ENCODE measurements at places on chromosomes 3 and 15. TPM values are rescaled to one million over a fixed set of nuclear protein-coding genes. Genes with fewer than 3 reads are reported as not detected.

GRCh38 chr3:10447110-10447509 lies 58.3 kb downstream of the ATP2B2 start:
- H3K27ac ChIP-seq = no peak overlapping the region
- no peaks in the 10 kb centered on the region for H3K4me1 ChIP-seq
- H3K36me3 ChIP-seq = no peaks in the 10 kb centered on the region

- H3K27ac ChIP-seq = no peak overlapping the region
- DNase-seq = no peak
- no peak overlapping the region for H3K4me3 ChIP-seq
- H3K36me3 ChIP-seq = no peaks in the 10 kb centered on the region
- H3K4me1 ChIP-seq = peaks cover 11% of the 10 kb centered on the region
Observed at GRCh38 chr15:73957276-73957675, 31.0 kb downstream of the LOXL1 start.

DNA sequence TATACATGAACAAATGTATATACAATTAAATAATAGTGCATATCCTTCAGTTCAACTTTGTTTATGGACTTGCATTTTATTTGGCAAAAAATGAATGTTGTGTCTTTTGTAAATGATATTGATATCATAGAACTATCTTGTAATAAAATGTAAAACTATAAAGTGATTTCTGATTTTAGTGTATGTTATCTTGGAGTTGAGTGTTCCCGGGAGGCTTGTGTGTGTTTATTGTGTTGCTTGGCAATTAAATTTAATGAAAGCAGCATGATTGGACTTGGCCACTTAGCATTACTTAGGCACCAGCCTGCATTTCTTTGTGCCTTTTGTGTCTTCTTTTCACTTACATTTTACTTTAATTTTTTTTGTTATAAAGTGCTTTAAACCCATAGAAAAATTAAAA lies 10.6 kb downstream of the ARHGEF26 start:
- no peak for DNase-seq
- H3K27ac ChIP-seq = no peak overlapping the region
- no peaks in the 10 kb centered on the region for H3K27me3 ChIP-seq
- no peaks in the 10 kb centered on the region for H3K36me3 ChIP-seq
- no peak overlapping the region for H3K4me3 ChIP-seq

DNA sequence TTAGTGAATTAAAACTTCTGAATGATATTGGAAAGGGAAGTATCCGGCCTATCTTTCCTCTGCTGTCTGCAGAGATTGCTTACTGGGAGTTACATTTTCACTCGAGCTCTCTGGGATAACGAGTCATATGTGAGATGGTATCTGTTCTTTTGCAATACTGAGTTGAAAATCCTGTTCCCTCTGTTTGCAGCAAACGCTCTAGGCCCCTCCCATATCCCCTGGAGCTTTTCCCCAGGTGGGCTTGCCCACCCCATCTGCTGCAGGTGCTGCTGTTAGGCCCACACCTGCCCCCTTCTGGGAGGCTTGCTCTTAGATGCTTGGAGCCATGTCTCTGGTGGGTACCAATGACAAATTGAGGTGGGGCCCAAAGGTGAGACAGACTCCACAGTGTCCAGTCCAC lies 42.7 kb upstream of the MTMR10 start:
- H3K27ac ChIP-seq = no peak overlapping the region
- H3K36me3 ChIP-seq = no peaks in the 10 kb centered on the region
- peaks cover 9% of the 10 kb centered on the region for H3K27me3 ChIP-seq
- no peaks in the 10 kb centered on the region for H3K4me1 ChIP-seq

DNA sequence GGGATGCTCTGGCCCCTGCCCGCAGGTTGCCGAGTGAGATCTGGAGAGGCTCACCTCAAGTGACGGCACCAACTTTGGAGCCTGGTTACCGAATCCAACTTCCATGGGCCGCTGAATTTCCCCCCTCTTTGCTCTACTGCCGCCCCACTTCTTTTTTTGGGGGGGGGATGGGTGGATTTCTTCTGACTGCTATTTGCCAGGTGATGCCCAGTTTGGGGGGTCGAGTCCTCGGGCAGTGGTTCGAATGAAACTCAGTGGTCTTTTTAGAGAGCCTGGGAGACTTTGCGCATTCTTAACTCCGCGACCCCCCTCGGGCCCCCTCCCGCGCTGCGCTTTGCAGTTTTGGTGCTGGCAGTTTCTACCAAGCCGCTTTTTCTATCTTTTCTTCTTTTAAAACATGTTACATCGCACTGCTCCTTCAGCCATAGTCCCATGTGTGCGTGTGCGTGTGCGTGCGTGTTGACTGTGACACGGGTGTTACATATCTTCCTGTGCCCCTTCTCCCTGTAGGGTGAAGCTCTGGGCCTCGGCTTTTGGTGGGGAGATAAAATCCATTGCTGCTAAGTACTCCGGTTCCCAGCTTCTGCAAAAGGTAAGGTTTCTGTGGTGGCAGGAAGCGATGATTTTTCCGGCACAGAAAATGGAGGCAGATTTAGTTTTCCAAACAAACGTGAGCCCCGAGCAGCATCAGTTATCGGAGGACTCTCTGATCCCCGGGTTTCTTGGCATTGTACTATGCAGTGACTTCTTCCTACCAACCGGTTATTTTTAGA lies 837 bp downstream of the CACNA2D3 start:
- H3K27ac ChIP-seq = no peak overlapping the region
- no peaks in the 10 kb centered on the region for H3K27me3 ChIP-seq
- no peak for DNase-seq
- no peaks in the 10 kb centered on the region for H3K4me1 ChIP-seq
- no peaks in the 10 kb centered on the region for H3K36me3 ChIP-seq
- no peak overlapping the region for H3K4me3 ChIP-seq

GRCh38 chr3:129893581-129894070 lies at the start of gene TMCC1:
TSS of gene TMCC1 (minus strand) at chr3:129893711.
- peak; percentile 90 for DNase-seq
- peaks cover 4% of the 10 kb centered on the region for H3K4me1 ChIP-seq
- H3K4me3 ChIP-seq = peak within 1 kb of the TSS; percentile 56
- 0 out of 3 replicates have a peak, but pooled peaks cover 5% of the 10 kb centered on the region for H3K36me3 ChIP-seq
- H3K27ac ChIP-seq = peak within 1 kb of the TSS; percentile 81

DNA sequence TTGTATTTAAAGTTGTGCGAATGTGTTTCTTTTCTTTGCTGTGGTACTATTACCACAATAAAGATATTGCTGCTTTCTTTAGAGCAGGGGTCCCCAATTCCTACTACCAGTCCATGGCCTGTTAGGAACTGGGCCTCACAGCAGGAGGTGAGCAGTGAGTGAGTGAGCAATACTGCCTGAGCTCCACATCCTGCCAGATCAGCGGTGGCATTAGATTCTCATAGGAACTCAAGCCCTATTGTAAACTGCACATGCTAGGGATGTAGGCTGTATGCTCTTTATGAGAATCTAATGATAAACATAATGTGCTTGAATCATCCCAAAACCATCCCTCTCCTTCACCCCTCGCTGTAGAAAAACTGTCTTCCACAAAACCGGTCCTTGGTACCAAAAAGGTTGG lies 41.6 kb downstream of the DMXL2 start:
- H3K27ac ChIP-seq = peak overlapping the region; percentile 67
- H3K4me3 ChIP-seq = no peak overlapping the region
- no peak for DNase-seq
- peaks cover 43% of the 10 kb centered on the region for H3K4me1 ChIP-seq
- H3K36me3 ChIP-seq = 0 out of 3 replicates have a peak, but pooled peaks cover 3% of the 10 kb centered on the region
- no peaks in the 10 kb centered on the region for H3K27me3 ChIP-seq

DNA sequence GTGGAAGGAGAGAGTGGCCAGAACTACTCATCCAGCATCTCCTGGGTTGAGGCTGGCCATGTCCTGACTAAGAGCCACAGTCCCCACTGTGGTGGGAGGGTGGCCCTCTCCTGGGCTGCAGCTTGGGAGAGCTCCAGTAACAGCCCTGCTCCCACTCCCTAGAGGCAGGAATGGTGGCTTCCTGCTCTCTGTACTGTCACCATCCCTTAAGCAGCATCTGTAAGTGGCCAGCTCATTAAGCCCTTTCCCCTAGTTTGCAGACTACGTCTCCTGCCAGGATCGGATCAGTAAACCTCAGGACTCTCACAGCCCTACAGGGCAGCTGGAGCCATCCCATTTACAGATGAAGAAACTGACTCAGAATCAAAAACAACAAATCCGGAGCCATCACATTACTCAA lies 30.5 kb downstream of the DNAJB8 start:
- no peak overlapping the region for H3K4me3 ChIP-seq
- H3K27ac ChIP-seq = no peak overlapping the region
- peaks cover 4% of the 10 kb centered on the region for H3K4me1 ChIP-seq

GRCh38 chr3:155420881-155421486 lies 127.5 kb upstream of the STRIT1 start:
- no peak for DNase-seq
- H3K4me1 ChIP-seq = no peaks in the 10 kb centered on the region
- H3K36me3 ChIP-seq = no peaks in the 10 kb centered on the region
- H3K27me3 ChIP-seq = peaks cover 2% of the 10 kb centered on the region

- H3K4me1 ChIP-seq = no peaks in the 10 kb centered on the region
- H3K4me3 ChIP-seq = no peak overlapping the region
- no peak overlapping the region for H3K27ac ChIP-seq
- DNase-seq = no peak
Observed at GRCh38 chr3:120196333-120196732, 88.7 kb downstream of the GPR156 start.

DNA sequence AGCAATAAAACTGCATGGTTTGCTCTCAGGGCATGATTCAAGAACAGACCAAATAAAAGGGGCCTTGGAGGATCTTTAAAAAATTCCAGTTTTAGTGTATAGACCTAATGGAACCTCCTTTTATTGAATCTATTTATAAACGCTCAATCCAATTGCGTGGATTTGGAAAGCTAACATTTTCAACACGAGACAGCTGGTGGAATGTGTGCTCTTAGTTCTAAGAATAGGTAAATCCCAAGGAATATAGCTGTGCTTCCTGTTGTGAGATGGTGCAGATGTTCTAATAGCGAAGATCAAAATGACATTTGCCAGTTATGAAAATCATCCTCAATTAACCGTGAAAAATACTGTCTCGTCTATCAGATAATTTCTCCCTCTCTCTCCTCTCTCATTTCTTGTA lies 192.5 kb downstream of the ATP10A start:
- no peaks in the 10 kb centered on the region for H3K4me1 ChIP-seq
- DNase-seq = no peak
- H3K27ac ChIP-seq = no peak overlapping the region
- H3K36me3 ChIP-seq = no peaks in the 10 kb centered on the region
- no peak overlapping the region for H3K4me3 ChIP-seq
- peaks cover 2% of the 10 kb centered on the region for H3K27me3 ChIP-seq

GRCh38 chr15:40875991-40876730 lies 2.1 kb upstream of the RHOV start:
- H3K27me3 ChIP-seq = no peaks in the 10 kb centered on the region
- H3K27ac ChIP-seq = no peak overlapping the region
- H3K4me1 ChIP-seq = peaks cover 24% of the 10 kb centered on the region
- H3K4me3 ChIP-seq = no peak overlapping the region

DNA sequence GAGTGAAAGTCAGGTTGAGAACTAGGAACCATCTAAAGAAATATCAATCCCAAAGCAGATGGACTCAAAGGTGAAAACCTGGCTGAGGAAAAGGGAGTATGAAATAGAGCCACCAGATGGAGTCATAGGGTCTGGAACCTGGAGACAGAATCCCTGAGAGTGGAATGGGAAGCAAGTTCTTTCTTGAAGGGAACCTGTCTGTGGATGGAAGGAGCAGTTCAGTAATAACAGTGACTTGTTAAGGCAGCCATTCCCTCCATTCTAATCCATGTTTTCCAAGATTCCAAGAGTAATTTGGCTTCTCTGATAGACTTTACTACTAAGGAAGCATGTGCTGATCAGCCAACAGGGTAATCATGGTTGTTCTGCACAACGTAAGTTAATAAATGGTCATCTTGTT lies 22.5 kb upstream of the AQP9 start:
- no peaks in the 10 kb centered on the region for H3K27me3 ChIP-seq
- no peak overlapping the region for H3K4me3 ChIP-seq
- H3K4me1 ChIP-seq = peaks cover 52% of the 10 kb centered on the region
- DNase-seq = peak; percentile 63
- H3K36me3 ChIP-seq = no peaks in the 10 kb centered on the region
- H3K27ac ChIP-seq = no peak overlapping the region

GRCh38 chr3:45979378-45979777 lies 16.2 kb downstream of the FYCO1 start:
- H3K27ac ChIP-seq = no peak overlapping the region
- no peak overlapping the region for H3K4me3 ChIP-seq
- no peaks in the 10 kb centered on the region for H3K27me3 ChIP-seq
- H3K36me3 ChIP-seq = peaks cover 90% of the 10 kb centered on the region
- H3K4me1 ChIP-seq = no peaks in the 10 kb centered on the region

GRCh38 chr15:82040390-82040789 lies 5.4 kb downstream of the MEX3B start:
- peaks cover 32% of the 10 kb centered on the region for H3K4me1 ChIP-seq
- DNase-seq = no peak
- H3K4me3 ChIP-seq = no peak overlapping the region
- no peak overlapping the region for H3K27ac ChIP-seq
- peaks cover 19% of the 10 kb centered on the region for H3K36me3 ChIP-seq

DNA sequence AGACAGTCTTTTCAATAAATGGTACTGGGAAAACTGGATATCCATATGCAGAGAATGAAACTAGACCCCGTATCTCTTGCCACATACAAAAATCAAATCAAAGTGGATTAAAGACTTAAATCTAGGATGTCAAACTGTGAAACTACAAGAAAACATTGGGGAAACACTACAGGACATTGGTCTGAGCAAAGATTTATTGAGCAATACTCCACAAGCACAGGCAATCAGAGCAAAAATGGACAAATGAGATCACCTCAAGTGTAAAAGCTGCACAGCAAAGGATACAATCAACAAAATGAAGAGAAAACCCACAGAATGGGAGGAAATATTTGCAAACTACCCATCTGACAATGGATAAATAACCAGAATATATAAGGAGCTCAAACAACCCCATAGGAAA lies 38.4 kb upstream of the MBNL1 start:
- H3K4me3 ChIP-seq = no peak overlapping the region
- no peak overlapping the region for H3K27ac ChIP-seq
- H3K36me3 ChIP-seq = no peaks in the 10 kb centered on the region
- no peaks in the 10 kb centered on the region for H3K4me1 ChIP-seq

GRCh38 chr3:31606453-31606852 lies 73.7 kb downstream of the STT3B start:
- H3K4me3 ChIP-seq = no peak overlapping the region
- H3K4me1 ChIP-seq = no peaks in the 10 kb centered on the region
- peaks cover 32% of the 10 kb centered on the region for H3K36me3 ChIP-seq
- no peak overlapping the region for H3K27ac ChIP-seq
- peak; percentile 37 for DNase-seq

P3H2 gene
- 0.40 TPM for total RNA-seq

HDAC11 gene
- total RNA-seq = 6.0 TPM

LCTL gene
- not detected for total RNA-seq

GRM2 gene
- not detected for total RNA-seq

CPNE9 gene
- not detected for total RNA-seq

HTR3E gene
- not detected for total RNA-seq

ADGRG7 gene
- total RNA-seq = not detected

Data from K562 (cell line).